Tibial nerve (tissue), 4 donors: ENCODE measurements at places on chromosomes 6 and 20. TPM values are rescaled to one million over a fixed set of nuclear protein-coding genes. Genes with fewer than 3 reads are reported as not detected.

Gene TRIM31
- not detected for total RNA-seq

Gene MCHR2
- total RNA-seq, result not detected

Gene TMEM244
- total RNA-seq, result not detected

Gene TAAR1
- not detected for total RNA-seq

Gene COX7A2
- 178 TPM for total RNA-seq

Gene KCNG1
- total RNA-seq, result 0.39 TPM

Gene KIF25
- not detected for total RNA-seq

Gene PDE7B
- 12.9 TPM for total RNA-seq

Gene EPHA7
- 2.0 TPM for total RNA-seq

Gene TMC2
- 0.30 TPM for total RNA-seq

Gene KIFC1
- total RNA-seq, result 1.7 TPM

Gene MICB
- 3.9 TPM for total RNA-seq

Gene FAM217A
- total RNA-seq, result not detected

Gene PCED1A
- 36.8 TPM for total RNA-seq

Gene HDGFL1
- not detected for total RNA-seq

Gene FAM162B
- total RNA-seq, result 16.4 TPM

Gene AGER
- total RNA-seq, result 12.7 TPM

Gene VEGFA
- 220 TPM for total RNA-seq

Gene GHRH
- not detected for total RNA-seq

Gene RBCK1
- 93.5 TPM for total RNA-seq

Gene C6orf15
- total RNA-seq, result not detected

Gene BPI
- total RNA-seq, result not detected

Gene IMPG1
- not detected for total RNA-seq

Gene SFTA2
- not detected for total RNA-seq

Gene PGC
- not detected for total RNA-seq

Gene FILIP1
- total RNA-seq, result 14.4 TPM

Gene RAE1
- 20.8 TPM for total RNA-seq

Gene PHF20
- total RNA-seq, result 76.8 TPM

Gene BTN1A1
- total RNA-seq, result not detected

Gene CST7
- total RNA-seq, result 0.84 TPM

Gene ESF1
- 18.0 TPM for total RNA-seq
